ENCODE measurements at places on chromosomes 2 and 18.

- no peak for DNase-seq
Measured at GRCh38 chr18:10410472-10411308, 43.7 kb upstream of the APCDD1 start.

DNA sequence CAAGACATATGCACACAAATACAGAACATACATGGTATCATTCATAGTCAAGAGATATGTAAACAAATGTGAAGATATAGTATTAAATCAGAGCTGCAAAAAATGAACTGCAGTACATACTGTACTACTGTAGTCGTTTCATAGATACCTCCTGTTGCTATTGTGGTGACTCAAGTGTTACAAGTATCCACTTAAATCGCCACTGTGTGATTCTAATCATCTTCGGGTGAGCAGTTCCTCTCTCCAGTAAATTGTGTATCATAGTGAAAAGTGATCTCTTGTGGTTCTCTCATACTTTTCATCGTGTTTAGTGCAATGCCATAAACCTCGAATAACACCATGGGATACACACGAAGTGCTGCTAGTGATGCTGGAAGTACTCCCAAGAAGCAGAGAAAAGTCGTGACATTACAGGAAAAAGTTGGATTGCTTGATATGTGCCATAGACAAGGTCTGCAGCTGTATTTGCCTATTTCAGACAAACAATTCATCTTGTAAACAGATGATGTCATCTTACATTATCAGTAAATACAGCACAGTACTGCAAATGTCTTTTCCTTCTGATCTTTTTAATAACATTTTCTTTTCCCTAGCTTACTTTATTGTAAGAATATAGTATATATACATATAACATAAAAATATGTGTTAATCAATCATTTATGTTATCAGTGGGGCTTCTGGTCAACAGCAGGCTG, 222.2 kb downstream of the BCL11A start:
- no peak for DNase-seq

GRCh38 chr2:43082111-43082894, 144.1 kb downstream of the ZFP36L2 start:
- DNase-seq: no peak

DNA sequence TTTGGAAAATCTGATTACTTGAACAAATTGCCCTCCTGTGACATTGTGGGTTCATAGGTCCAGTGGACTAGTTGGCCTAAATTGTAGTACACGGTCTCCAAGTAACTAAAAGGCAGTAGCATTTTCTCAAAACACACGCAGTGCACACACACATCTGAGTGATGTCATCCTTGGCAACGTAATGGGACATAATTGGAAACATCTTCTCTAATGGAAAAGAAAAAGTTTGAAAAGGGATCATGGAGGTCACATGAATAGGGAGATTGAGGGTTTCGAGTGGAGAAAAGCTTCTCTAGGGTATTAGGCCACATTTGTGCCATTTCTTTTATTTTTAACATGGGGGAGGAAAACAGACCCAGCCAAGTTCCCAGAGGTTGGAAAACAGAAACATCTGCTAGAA, 93.3 kb downstream of the MAP4K4 start:
- no peak for DNase-seq

GRCh38 chr18:37717098-37717497, 151.5 kb upstream of the CELF4 start:
- no peak for DNase-seq

DNA sequence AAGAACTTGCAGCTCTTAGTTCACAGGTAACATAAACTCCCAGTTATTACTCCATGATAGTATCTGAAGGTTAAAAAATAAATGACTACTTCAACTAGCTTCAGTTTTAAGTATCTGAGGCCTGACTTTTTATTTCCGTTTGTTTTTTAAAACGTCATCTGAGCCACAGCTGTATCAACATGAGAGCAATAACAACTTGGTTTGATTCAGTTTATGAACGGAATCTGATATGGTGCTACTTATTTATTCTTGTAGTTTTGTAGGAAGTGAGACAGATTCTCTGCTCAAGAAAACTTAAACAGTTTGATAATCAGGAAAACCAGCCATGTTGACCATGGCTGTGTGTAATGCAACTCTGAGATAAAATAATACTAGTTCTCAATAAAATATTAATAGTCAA, 34.9 kb downstream of the NAB1 start:
- no peak for DNase-seq

DNA sequence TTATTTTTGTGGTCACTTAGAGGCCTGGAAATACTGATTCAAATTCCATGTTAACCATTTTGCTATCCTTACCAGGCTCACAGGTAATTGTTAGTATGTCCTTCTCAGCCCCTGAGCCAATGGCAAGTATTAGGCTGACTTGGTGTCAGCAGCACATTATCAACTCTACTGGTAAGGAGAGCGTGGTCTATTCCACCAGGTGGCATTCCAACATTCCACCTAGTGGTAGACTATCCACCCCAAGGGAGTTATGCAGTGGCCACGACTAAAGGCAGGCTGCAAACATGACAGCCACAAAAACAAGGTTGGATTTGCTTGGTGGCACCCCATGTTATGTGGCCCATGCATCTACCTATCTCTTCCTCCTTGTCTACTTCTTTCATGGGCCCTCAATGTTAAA, 31.8 kb upstream of the GCC2 start:
- DNase-seq: no peak

DNA sequence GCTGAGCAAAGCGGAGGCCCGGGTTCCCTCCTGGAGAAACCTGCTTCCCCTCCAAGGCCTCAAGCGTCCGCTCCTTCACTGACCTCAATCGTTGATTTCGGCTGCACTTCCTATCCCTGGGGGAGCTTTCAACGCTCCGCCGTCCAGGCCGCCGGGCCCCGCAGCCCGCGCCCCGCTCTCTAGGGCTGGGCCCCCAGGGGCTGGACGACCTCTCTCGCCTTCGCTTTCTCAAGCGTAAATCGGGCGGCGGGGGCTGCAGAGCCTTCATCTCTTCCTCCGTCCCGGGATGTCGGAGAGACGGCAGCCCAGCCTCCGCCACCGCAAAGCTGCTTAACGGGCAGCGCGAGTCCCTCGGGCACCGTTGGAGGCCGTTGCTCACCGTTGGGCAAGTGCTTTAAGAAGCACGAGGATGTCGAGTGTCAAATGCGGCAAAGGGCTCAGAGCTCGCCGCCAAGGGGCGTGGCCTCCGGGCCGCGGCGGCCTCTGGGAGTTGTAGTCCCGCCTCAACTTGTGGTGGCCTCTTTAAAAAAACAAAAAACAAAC, 8.5 kb downstream of the HES6 start:
- DNase-seq: peak; percentile 77

GRCh38 chr2:206079699-206080465, 6.1 kb downstream of the INO80D start:
- DNase-seq: no peak

All from activated gamma-delta T cell treated with Interleukin-2 at 50 U/mL for 16 hours (primary cell).